AG08395 (cell line): ENCODE measurements at places on chromosomes 16 and 17.

DNA sequence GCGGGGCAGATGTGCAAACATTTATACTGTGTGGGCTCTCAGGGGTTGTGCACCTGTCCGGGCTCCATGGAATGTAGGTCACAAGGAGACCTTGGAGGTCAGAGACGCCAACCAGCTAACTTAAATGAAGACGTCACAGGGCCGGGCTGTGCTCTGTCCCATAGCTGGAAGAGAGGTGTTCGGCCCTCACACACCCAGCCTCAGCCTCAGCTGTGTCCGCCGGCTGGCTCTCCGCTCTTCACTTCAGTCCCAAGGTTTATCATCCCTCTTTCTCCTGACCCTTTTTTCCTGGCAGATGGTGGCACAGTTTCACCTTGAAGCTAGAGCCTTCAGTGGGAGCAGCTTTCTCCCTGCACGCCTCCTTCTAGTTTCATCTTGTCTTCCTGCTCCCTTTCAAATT, 6.0 kb upstream of the RBFOX3 start:
- DNase-seq = no peak

DNA sequence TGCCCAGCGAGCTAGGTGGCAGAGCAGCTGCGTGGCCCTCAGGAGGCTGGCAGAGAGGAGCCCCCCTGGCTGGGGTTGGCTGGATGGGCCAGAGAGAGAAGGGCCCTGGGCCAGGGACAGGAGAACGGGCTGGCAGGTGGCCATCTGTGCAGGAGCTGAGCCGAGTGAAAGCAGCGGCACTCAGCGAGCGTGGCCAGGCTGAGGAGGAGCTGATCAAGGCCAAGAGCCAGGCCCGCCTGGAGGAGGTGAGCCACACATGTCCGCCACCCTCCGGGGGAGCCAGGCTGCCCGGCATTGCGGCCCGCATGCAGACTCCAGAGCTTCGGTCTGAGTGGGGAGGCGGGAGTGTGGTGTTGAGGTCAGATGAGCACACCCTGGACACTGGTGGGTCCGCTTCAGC, 2.1 kb upstream of the RAC3 start:
- no peak for DNase-seq

DNA sequence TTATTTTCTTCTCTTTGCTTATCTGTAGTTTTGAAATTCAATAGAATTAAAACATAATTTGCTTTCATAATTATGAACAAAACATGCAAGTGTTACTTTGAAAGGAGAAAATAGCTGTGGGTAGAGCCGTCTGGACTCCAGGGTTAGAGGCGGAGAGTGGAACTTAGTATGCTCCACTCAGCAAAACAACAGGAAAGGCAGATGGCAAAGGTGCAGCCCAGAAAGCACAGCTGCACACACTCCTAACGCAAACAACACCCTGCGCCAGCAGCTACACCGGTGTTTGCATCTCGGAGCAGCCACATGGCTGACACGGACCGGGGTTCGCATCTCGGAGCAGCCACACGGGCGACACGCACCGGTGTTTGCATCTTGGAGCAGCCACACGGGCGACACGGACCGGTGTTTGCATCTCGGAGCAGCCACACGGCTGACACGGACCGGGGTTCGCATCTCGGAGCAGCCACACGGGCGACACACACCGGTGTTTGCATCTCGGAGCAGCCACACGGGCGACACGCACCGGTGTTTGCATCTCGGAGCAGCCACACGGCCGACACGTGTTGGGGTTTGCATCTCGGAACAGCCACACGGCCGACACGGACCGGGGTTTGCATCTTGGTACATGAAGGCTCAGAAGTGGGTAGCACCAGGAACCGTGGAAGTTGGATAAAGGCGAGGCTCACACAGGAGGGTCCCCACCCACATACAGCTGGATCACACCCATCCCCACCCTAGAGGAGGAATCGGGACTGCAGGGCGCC, 12.2 kb upstream of the CAPN15 start:
- no peak for DNase-seq

DNA sequence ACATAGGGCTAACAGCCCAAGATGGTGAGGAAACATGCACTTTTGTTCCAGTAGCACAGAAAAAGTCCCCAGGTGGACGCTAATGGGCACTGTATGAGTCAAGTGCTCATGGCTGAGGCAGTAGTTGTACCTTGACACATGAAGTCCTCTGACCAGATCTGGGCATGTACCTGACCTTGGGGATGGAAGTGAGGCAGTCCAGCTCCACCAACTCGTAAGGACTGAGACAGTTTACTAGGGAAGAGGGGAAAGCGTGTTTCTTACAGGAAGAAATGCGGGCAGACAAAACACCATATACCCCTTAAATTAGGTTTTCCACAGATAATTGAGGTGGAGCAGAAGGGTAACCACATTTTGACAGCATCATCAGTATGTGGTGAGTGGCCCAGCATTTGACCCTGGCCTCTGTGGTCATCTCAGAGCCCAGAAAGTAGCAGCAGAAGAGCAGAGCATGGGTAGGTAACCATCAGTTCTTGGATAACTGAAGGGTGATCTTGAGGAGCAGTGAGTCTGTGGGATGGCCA, 32.4 kb upstream of the METTL9 start:
- no peak for DNase-seq

- peak; percentile 59 for DNase-seq
Measured at GRCh38 chr16:69123910-69124309, 8.5 kb downstream of the CHTF8 start.

DNA sequence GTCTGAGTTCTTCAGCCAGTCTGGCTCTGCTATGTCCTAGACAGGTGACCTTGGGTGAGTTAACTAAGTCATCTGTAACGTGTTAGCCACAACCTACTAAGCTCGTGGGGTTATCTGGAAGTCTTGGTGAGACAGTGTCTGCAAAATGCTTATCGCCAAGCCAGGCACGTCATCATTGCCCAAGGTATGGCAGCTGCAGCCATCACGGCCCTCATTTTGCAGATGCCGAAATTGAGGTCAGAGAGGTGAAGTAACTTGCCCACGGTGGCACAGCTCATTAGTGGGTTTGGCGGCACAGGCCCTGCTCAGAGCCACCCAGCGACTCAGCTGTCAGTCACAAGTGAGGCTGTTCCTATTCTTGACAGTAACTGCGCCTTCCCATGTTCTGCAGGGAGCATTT, 79.8 kb downstream of the CMIP start:
- DNase-seq = no peak
